ENCODE measurements at places on chromosomes 1 and 21.

DNA sequence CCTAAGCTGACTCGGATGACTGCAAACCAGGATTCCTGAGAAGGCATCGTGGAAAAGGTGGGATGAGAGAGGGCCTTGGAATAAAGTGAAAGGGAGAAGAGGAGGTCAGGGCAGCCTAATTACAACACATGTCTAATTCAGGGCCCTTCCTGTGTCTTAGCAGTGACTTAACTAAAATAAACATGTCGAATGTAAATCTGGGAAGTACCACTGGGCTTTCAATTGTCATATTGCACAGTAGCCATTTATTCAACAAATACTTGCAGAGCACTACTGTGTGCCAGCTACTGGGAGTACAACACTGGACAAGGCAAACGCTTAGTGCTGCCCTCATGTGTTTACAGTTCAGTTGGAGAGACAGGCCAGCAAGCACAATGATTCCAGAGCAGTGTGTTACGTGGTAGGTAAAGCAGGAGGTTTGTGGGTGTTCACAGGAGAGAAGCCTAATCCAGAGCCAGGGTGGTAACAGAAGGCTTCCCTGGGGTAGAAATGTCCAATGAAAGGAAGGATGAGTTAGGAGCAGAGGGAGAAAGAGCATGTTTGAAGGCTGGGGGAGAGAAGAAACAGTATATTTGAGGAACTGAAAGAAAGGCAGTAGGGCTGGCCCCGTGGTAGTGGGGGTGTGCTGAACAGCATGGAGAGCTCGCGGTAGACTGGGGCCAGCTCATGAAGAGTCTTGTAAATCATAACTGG is 38.0 kb upstream of the RASAL2 start:
- DNase-seq: no peak

GRCh38 chr21:39048064-39048463 is 135.2 kb downstream of the PSMG1 start:
- DNase-seq: peak; percentile 95

DNA sequence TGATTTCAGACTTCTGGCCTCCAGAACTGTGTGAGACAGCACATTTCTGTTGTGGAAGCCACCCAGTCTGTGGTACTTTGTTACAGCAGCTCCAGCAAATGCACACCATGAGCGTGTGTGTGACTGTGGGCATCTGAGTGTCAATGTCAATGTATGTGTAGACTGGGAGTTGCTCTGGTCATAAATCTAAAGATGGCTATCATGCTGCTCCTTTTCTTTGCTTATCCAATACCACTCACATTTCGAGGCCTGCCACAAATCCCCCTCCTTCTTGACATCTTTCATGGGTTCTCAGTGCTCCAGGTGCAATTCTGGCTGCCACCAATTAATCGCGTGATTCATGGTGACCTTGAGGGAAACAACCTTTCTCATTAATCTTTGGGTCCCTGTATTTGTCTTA is 141.2 kb downstream of the RWDD3 start:
- DNase-seq: no peak

DNA sequence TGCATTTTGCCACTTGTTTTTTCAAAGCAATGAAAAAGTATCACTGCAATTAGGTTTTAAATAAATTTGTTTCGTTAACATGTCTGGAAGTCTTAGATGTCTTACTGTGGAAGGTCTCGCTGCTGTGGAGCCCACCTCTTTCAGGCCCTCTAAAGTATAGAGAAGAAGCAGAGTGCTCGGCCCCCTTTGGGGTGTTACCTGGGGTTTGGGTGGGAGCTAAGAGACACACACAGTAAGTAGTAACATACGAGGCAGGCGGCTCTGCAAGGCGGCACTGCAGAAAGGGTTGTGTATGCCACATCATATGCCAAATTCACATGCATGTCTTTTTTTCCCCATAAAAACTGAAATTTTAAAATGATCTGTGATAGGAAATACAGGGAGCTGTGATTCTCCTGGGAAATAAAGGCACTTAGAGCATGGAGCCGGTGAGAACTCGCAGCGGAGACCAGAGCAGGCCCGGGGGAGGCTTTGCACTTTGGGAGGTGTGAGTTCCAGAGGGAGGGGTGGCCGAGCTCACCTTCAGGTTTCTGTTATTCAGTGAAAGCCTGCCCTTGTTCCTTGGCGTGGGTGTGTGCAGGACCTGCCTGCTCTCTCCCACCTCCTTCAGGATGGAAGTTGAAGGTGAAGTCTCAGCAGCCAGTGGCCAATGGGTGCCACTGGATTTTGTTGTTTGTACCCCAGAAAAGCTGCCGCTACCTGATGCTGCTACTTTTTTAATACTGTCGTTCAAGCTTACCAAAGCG is 35.7 kb upstream of the PWP2 start:
- no peak for DNase-seq

DNA sequence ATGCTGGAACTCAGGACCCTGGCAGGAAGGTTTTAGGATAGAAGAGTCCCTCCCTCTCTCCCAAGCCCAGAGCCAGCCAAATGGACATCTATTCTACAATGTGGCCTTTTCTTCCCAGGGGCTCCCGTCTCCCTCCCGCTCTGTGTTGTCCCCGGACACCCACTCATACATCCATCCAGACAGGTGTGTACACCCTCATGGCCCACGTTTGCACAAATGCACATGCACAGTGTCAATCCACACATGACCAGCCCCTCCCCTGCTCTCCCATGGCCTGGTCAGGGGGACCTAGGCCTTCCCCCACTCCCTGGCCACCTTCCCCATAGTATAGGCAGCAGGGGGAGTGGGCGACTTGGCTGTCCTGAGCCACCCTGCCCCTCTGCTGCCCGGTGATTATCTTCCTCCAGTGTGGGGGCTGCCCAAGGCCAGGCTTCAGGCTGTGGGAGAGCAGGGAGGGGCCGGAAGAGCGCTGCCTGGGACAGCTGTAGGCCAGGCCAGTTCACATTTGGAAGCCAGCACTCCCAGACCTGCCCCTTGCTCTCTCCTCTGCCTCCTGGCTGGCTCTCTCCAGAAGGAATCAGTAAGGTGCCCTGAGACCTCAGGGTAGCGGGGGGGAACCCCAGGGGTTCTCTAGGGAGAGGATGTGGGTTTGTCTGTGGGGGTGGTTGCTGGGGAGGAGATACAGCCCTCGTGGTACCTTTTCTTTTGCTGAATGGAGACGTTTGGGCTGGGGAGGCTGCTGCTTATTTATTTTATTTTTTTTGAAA is 4.1 kb upstream of the PTPN7 start:
- no peak for DNase-seq

DNA sequence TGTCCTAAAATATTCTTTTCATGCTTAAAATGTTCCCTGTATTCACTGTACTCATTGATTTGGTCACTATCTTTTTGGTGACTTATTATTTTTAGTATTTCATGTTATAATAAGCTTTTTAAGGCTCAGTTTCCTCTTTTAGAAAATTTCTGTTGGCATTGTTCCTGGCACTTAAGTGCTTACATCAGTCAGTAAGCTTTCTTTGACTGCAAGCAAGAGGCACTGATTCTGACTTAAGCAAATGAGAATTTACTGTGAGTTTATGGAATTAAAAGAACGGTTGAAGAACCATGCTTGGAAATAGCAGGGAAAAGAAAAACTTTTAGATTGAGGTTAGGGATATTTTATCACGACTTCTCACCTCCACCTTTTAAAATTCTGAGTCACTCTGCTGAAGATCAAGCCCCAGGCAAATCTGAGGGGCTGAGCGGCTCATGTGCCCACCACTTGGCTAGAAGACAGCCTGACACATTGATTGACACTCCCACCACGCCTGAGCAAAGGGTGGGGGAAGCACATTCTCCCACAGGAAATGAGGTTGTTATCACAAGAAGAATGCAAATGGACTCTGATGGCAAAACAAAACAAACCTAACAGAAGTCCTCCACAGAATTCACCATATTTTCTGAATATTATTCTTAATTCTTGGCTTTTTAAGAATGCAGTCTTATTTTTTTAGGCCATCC is 102.8 kb downstream of the KCTD3 start:
- peak; percentile 63 for DNase-seq

GRCh38 chr1:15178571-15179484 is 25.3 kb downstream of the TMEM51 start:
- DNase-seq: no peak

- DNase-seq: no peak
These were observed 44.9 kb upstream of the SLC30A10 start for GRCh38 chr1:219973213-219973612.

- no peak for DNase-seq
These were observed 42.5 kb downstream of the PGM1 start for GRCh38 chr1:63635681-63636080.

DNA sequence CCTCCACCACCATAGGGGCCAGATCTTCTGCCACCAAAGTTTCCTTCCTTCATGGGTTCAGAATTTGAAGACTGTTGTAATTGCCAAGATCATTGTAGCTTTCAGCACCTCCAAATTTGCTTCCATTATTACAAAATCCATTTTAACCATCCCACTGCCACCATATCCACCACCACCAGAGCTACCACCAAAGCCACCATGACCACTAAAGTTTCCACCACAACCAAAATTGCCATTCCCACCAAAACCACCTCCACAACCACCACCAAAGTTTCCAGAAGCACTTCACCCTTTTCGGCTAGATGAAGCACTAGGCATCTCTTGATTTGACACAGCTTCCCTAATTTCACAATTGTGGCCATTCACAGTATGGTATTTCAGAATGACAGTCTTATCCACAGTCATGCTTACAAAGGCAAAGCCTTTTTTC is 45.2 kb downstream of the SLC30A7 start:
- no peak for DNase-seq

DNA sequence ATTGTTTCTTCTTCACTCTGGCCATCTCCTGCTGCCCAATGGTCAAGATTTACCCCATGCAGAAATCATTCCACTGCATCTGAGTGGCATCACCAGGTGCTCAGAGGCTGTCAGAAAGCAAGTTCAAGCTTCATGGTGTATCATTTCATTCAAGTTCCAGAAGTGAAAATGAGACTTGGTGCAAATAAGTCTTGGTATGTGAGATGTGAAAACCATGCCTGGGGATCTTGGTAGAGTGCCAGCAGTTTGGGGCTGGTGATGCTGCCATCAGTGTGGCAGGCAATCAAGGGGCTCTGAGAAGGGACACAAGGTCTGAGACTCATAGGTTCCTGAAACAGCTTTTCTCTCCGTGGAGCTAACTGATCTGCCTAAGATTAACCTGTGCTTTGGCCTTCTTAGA is 52.0 kb downstream of the CD2 start:
- no peak for DNase-seq

- DNase-seq: no peak
These were observed 2.1 kb downstream of the SLAMF6 start for GRCh38 chr1:160520999-160521398.

GRCh38 chr21:26491663-26492062 is 81.4 kb downstream of the CYYR1 start:
- peak; percentile 38 for DNase-seq

- DNase-seq: no peak
These were observed 59.5 kb downstream of the PTGS2 start for GRCh38 chr1:186620566-186621350.

DNA sequence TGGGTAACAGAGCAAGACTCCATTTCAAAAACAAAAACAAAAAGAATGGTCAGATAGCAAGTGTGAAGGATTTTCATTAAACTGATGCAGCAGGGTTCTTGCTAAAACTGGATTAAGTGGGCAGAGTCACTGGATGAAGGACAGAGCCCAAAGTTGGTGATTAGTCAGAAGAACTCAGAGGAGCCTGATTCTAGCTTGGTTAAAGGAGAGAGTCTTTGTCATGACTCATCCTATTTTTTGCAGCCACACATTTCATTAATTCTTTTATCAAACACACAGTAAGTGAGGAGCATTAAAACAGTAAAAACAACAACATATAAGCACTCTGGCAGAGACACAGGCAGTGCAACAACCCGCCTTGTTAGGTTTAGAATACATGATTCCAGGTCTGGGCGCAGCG is 56.0 kb upstream of the EDARADD start:
- DNase-seq: no peak

DNA sequence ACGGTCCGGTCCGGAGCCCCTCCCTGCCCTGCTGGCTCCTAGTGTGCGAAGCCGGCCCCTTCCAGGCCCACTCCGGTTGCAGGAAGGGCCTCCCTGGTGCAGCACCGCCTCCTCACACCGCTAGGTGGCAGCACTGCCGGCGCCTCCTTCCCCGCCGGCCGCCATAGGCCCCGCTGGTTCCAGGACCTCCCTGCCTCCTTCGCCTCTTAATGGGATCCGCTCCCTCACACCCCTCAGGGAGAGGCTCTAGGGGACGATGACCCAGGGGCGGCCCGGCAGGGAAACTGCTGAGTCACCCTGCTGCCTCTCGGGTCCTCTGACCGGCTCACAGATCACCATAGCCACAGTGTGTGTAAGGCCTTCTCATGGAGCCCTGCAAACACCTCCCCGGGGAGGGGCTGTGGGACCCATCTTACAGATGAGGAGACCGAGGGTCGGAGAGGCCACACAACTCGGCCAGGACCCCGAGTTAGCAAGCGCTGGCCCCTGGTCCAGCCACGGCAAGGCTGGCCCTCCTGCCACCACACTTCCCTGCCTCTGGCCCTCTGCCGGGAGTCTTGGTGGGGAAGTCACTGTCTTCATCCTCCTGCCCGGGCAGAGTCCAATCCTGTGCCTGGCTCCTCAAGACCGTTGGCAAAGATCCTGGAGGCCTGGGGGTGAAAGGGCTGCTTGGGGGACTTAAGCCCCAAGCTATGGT is 1.6 kb upstream of the AJAP1 start:
- peak; percentile 88 for DNase-seq

DNA sequence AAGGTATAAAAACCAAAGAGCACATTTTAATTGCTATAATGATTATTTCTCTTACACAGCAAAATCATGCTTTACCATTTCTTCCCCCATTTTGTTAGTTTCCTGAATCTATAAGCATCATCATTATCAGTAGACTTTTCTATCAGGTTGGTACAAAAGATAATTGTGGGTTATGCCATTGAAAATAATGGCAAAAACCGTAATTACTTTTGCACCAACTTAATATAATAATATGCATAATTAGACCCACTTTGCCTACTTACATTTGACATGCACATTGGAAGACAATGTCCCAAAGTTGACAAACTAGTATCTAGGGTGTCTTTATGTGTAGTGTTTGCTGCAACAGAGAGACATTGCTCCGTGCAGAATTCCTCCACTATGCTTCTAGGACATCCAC is 594.2 kb downstream of the LMO4 start:
- DNase-seq: no peak

DNA sequence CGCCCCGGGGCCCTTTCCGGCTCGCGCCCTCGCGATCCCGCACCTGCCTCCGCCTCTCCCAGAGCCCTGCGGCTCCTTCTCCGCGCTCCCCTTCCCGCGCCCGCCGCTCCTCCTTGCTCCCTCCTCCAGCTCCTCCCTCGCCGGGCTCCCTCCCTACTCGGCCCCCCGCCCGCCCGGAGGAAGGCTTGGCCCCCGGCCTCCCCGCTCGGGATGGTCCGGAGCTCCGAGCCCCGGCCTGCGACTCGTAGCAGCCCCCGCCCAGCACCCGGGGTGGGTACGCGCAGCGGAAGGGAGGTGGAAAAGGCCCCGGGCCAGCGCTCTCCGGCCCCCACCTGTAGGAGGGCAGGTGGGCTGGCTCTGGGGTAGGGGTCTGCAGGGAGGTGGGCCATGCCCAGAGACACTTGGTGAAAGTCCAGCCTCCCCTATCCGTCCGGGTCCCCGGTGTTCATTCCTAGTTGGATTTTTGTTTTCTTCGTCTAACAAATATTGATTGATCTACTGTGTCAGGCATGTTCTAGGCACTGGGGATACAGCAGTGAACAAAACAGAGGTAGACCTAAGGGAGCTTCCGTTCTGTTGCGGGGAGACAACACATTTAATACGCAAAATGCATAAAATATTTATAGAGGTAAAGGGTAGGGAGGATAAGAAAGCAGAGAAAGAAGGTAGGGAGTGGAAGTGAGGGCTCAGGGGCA is at the start of gene HTR1D:
Gene HTR1D (minus strand): TSS at position 82 of the 695 bp plus-strand sequence. CDS start 23,283 bp downstream, outside the sequence.
- peak; percentile 40 for DNase-seq

GRCh38 chr1:215878128-215878527 is 311.0 kb downstream of the KCTD3 start:
- no peak for DNase-seq

Measured in ELF-1 (cell line).